ENCODE measurements at places on chromosomes 3 and 15.

DNA sequence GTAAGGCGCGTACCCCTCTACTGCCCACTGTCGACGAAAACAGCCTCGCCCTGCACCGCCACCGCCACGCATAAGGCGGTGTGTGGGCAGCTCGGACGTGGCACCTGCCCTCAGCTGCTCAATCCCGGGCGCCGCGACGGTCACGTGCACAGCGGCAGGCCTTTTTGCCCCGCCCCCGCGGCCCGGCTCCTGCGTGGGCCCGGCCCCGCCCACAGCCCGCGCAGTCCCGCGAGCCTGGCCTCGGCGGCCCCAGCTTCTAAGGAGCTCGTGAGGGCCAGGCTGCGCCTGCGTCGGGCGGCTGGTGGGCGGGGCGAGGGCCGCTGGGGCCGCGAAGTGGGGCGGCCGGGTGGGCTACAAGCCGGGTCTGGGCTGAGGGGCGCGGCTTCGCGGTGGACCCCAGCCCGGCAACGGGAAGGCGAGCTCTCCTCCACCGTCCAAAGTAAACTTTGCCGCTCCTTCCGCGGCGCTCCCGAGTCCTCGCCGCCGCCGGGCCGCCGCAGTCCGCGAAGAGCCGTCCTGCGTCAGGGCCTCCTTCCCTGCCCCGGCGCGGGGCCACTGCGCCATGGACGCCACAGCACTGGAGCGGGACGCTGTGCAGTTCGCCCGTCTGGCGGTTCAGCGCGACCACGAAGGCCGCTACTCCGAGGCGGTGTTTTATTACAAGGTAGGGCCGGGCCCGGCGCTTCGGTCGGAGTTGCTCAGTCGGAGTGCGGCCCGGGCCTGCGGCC lies at the start of gene CAPN7:
Gene CAPN7 (plus strand): TSS at position 313 of the 728 bp plus-strand sequence. CDS start 250 bp downstream, at position 563.
- DNase-seq: peak; percentile 94

DNA sequence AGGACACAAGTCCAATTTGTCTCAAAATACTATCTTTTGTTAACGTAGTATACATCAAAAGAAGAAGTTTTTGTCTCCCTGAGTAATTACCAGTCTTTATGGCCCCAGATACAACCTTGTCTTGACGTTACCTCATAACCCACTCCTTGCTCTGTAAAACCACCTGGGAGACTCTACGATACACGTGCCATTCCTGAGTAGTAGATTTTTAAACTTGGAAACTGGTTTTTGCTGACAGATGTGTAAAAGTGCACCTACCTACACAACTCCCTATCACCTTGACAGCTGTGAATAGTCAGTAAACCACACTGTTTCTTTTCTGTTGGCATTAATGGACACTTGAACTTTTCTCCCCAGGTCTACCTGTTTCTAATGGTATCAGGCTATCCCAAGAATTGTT lies 51.7 kb upstream of the RARB start:
- DNase-seq: no peak

DNA sequence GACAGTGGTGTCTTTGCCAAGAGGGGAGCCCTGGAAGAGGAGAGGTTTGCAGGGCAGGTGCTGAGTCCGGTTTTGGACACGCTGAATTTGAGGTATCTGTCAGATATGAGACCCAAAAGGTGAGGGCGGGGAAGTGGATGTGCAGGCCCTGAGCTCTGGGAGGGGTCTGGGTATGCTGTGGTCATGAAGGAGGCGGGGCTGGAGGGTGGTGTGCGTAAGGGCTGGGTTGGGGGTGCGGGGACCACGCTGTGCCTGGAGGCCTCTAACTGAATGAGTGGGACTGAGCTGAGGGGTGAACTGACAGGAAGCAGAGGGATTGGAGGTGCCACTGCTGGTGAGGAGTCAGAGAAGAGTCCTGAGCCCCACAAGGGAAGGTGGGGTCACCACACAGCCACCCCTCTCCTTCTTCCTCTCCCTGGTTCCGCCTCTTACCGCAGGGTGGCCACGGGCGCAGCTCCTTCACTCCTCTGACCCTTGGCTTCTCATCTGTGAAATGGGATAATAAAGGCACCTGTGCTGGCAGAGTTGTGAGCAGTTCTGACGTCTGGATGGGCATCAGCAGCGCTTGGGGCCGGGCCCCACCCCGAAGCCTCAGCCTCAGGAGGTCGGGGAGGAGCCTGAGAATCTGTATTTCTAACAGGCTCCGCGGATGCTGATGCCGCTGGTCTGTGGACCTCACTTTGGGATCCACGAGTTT lies 28.8 kb downstream of the PSTPIP1 start:
- DNase-seq: no peak

GRCh38 chr15:68113751-68114150 lies 59.6 kb downstream of the PIAS1 start:
- DNase-seq: peak; percentile 13

GRCh38 chr3:127254730-127255129 lies 33.1 kb downstream of the PRR20G start:
- DNase-seq: no peak

GRCh38 chr3:172606021-172606420 lies 82.8 kb upstream of the TNFSF10 start:
- DNase-seq: peak; percentile 84

- peak; percentile 80 for DNase-seq
Observed at GRCh38 chr3:5197022-5197421, 9.5 kb downstream of the EDEM1 start.

DNA sequence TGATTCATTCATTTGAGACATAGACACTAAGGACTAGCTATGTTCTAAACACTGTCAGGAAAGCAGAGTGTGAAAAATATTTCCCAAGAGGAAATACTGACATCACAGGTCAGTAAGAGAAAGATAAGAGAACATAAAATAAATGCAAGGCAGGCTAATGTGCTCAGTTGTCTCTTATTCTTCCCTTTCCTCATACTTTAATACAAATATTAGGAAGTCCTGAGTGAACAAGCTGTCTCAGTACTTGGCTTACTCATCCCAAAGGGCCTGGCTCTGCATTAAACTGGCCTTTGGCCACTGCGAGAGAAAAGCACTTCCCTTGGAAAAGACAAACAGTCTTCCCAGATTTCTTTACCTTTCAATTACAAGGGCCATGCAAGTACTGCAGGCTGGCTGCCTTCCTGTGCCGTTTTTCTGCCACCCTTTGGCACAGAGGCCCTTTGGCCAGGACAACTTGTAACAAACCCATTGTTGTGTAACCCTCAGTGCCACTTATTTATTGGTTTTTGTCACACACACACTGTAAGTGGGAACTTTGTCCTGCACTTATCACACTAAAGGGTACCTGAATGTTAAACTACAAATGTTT lies 31.7 kb downstream of the EDC3 start:
- peak; percentile 52 for DNase-seq

- DNase-seq: no peak
Observed at GRCh38 chr3:117887901-117888300, 1146.7 kb downstream of the IGSF11 start.

DNA sequence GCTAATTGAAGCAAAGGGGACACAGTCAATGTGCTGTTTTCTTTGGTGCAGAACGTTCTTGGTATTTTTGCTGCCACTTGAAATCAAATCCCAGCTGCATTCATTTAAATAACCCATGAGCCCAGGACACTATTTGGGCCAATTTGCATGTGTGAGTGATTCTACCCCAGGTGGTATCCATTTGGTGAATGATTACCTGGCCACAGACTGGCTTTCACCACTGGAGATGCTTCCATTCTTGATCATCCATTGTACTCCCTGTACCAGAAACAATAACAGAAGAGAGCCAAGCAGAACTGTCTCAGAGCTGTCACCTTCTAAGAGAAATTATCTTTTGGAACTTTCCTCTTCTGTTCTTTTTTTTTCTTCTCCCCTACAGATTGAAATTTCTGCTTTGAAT lies 139.7 kb upstream of the RARB start:
- DNase-seq: no peak

DNA sequence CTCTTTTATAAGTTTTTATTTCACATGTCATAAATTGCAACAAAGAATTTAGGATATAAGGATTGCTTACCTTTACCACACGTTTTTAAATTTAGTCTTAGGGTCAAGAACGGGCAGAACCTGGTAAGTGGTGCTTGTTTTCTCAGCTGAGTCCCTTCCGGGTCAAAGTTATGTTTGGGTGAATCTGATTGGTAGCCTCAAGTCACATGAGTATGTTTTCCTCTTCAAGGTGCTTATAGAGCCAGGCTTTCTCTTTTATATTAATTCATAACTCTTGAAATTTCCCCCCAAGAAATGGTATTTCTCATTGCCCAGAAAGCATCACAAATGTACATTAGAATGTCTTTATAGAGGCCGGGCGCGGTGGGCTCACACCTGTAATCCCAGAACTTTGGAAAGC lies 415.7 kb upstream of the ROBO2 start:
- no peak for DNase-seq

DNA sequence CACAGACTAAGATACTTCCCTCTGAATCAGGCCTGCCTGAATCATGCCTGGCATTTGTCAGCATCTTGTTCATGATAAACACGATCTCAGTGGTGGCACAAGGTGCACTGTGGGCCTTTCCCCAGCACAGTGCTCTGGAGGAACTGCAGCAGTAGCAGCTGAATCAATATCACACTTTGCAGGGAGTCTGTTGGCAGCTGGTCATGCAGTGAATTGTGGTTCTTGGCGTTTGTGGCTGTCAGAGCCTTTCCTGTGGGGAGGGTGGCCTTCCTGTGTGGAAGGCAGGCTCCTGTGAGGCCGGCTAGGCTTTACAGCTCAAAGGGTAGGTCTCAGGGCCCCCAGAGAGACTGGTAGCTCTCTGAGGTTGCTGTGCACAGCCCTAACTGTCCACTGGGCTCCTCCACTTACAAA lies 54.4 kb upstream of the TLE3 start:
- peak; percentile 57 for DNase-seq

- DNase-seq: no peak
Observed at GRCh38 chr15:70580286-70580685, 183.1 kb downstream of the UACA start.

DNA sequence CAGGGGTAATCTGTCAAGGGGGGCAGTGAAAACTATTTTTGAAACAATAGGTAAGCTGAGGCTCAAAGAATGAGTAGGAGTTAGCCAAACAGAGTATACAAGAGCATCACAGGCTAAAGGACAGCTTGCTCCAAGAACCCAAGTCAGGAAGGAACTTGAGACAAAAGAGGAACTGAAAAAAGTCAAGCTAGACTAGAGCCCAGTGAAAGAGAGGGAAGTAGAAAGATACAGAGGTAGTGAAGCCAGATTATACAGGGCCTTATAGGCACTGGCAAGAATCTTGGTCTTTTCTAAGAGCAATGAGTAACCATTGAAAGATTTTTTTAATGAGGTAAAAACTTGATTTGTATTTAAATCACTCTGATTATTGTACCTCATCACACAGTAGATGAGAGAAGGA lies 69.9 kb downstream of the FILIP1L start:
- DNase-seq: no peak
